ENCODE measurements at places on chromosomes 3 and 15.

DNA sequence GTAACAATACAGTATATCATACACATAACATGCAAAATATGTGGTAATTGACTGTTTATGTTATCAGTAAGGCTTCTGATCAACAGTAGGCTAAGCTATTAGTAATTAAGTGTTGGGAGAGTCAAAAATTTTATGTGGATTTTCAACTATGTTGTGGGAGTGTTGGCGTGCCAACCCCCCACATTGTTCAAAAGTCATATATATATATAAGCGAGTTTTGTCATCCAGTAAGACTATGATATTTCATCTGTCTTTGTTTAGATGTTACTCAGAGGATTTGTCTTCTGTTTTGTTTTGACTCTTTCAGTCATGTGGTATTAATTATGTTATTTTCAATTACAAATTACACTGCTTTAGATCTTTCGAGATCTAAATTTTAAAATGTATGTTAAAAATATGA is 51.0 kb upstream of the RAP2B start:
- DNase-seq = no peak

GRCh38 chr3:127166501-127167065 is 26.3 kb upstream of the PRR23E start:
- no peak for DNase-seq

DNA sequence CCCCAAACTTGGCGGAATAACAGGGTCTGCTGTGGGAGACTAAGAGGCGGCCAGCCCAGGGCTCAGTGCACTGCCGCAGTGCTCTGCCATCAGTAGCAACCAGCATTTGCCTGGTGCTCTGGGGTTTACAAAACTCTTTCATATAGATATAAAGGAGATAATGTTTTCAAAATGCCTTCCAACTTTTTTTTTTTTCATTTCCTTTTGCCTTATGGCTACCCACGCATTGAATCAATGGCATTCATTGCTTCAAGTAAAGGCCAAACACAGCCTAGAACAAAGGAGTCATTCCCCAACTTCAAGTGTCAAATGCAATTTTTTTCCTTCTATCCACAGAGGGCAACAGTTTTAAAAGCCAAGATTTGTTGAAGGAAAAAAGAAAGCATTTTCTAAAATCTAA is 11.6 kb upstream of the SLC24A5 start:
- no peak for DNase-seq

DNA sequence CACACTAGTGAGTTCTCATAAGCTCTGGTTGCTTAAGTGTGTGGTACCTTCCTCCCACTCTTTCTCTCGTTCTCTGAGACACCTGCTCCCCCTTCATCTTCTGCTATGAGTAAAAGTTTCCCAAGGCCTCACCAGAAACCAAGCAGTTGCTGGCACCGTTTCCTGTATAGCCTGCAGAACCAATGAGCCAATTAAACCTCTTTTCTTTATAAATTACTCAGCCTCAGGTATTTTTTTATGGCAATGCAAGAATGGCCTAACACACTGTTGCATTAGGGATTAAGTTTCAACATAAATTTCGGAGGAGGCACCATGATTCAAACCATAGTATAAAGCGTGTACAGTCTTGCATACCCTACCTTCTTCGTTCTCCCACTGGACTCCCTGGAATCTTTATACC is 252.3 kb upstream of the CHRM5 start:
- no peak for DNase-seq

- DNase-seq = no peak
These were observed 252.4 kb upstream of the CCDC54 start for GRCh38 chr3:107124885-107125284.

DNA sequence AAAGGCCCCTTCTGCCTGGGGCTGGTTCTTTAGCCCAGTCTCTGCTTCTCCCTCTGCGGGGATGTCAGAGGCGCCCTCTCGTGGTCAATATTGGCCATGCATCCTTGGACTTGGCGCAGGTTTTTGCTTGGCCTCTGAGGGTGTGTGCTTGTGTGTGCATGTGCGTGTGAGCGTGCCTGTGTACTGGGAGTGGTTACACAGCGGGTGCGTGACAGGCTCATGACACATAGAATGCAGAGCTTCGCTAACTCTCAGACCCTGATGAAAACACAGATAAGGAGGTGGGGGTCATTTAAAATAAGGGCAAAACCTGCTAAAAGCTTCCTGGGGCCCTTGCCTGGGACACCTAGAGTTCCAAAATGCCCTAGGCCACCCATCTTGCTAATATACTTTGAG is 160.9 kb downstream of the SMAD6 start:
- peak; percentile 26 for DNase-seq

GRCh38 chr15:92502930-92503857 is 109.5 kb downstream of the ST8SIA2 start:
- no peak for DNase-seq

DNA sequence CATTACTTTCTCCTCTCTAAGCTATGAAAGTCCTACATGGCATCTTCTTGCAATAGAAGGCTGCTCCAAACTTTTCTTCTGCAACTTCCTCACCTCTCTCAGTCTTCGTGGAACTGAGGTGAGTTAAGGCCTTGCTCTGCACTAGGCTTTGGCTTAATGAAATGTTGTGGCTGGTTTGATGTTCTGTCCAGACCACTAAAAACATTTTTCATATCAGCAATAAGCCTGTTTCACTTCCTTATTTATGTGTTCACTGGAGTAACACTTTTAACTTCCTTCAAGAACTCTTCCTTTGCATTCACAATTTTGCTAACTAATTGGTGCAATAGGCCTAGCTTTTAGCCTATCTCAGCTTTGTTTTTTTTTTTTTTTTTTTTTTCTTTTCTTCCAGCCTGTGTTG is 335.3 kb upstream of the NECTIN3 start:
- DNase-seq = no peak

GRCh38 chr3:54819946-54820345 is 107.9 kb downstream of the LRTM1 start:
- no peak for DNase-seq

DNA sequence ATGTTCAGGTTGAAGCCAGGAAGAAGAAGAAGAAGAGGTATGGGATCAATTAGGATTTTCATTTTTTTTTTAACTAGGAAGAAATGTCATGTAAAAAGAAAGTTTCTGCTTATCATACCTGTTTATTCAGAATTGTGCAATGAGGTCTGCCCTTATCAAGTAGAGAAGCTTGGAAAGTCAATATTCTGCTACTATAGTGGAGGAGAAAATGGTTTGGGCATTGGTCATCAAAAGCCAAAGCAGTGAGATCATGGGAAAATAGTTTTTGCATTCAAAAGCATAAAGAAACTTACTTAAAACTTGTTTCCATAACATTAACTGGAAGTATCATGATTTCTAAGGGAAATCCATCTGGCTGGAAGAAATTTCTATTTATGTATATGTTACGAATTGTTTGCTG is 1239.2 kb downstream of the NSUN3 start:
- DNase-seq = no peak

Data from activated CD8-positive, alpha-beta memory T cell treated with anti-CD3 and anti-CD28 coated beads for 4 hours (primary cell).